ENCODE measurements at places on chromosomes 7 and 10.

- no peak for DNase-seq
Observed at GRCh38 chr10:77179015-77179695, 458.5 kb downstream of the KCNMA1 start.

DNA sequence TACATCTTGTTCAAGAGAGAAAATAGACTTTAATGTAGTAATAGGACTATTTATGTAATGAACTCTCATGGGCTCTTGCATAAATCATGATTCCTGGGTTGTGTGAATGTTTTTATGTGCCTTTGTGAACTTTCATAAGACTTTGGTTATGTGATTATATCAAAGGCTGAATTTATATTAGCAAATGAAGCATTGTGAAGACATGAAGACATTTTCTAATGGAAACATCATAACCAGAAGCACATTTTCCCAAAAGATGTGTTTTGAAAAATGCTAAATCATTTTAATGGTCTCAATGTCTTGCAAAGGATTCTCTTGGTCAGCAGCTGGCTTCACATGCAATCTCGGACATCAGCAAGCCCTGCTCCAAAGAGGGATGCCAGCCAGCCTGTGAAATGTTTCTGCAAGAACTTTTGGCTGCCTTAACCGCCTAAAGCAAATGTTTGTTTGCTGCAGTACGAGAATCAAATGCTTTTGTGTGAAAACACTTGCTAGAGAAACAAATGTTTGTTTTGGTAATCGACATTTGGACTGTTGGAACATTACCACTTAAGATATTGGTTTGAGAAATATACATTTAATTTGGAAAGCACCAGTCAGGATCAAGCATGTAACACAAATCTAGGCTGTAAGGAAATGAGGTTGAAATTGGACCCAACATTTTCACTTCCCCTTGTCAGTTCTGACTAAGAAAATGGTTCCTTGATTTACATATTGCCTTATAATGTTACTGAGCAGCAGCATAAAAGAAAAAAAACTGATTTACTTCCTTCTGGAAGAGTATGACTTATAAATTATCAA is 102.1 kb downstream of the RTKN2 start:
- no peak for DNase-seq

GRCh38 chr7:4244041-4244440 is 438.1 kb upstream of the FOXK1 start:
- DNase-seq = no peak

- DNase-seq = no peak
Observed at GRCh38 chr7:157037635-157038034, 27.2 kb upstream of the MNX1 start.

GRCh38 chr10:5206799-5207198 is 10.2 kb downstream of the AKR1C4 start:
- DNase-seq = no peak

- DNase-seq = no peak
Observed at GRCh38 chr10:97001183-97001991, 169.3 kb downstream of the LCOR start.

- no peak for DNase-seq
Observed at GRCh38 chr7:137703291-137704010, 143.3 kb downstream of the DGKI start.

- no peak for DNase-seq
Observed at GRCh38 chr7:75571209-75571608, 79.1 kb downstream of the SPDYE5 start.

DNA sequence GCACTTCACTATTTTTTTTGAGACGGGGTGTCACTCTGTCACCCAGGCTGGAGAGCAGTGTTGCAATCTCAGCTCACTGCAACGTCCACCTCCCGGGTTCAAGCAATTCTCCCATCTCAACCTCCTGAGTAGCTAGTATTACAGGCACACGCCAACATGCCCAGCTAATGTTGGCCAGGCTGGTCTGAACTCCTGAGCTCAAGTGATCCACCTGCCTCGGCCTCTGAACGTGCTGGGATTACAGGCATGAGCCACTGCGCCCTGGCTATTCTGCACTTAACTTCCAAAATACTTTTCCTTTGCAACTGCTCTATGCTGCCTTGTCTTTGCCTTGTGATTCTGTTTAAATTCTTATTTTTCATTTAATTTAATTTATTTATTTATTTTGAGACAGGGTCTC is 67.0 kb upstream of the ZNF479 start:
- DNase-seq = no peak

- no peak for DNase-seq
Observed at GRCh38 chr10:4046030-4046429, 261.0 kb upstream of the KLF6 start.

- DNase-seq = no peak
Observed at GRCh38 chr7:66640802-66641525, 12.3 kb downstream of the KCTD7 start.

DNA sequence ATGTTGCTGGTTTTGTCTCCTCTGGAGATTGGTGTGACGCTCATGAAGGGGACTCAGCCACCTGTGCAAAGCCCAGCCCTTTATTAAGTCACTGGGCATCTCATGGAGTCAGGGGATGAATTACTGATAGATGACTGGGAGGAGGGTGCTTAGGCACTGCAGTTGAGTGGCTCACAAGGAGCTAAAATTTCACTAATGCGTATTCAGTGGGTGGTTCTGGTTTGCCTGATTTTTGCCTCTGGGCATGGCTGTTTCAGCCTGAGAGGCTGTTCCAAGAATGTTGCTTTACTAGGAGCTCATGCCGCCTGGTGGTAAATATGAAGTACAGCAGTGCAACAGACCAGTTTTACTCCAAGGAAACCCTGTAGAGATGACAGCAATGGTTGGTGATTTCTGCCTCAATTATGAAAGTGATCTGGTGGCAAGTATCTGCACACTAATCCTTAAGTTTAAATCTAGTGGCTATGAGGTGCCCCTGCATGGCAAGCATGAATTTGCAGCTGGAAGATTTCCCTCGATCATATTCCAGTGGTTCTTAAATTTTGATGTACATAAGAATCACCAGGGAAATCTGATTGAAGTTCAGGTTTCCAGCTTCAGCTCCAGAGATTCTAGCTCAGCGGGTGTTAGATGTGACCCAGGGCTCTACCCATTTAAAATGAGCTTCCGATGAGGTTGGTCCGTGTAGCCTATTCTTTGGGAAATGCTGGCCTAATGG is 19.9 kb downstream of the ACTA2 start:
- no peak for DNase-seq

GRCh38 chr7:114788706-114789105 is 133.2 kb upstream of the MDFIC start:
- DNase-seq = no peak

GRCh38 chr7:97145068-97145467 is 27.6 kb downstream of the SDHAF3 start:
- DNase-seq = peak; percentile 25

DNA sequence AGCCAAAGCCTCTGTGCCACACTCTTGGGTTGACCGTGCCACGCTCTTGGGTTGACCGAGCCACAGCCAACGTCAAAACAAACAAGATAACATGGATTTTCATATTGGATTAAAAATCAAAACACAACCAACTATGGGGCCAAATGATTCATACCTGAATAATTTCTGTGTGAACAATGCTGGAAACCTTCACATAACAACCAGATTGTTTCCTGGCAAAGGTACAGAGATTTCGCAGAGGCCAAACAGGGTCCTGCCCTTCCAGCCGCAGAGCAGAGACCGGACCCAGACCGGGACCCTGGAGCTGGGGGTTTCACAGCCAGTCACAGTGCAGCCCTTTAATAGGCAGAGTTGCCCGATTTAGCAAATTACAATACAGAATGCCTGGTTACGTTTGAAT is 40.5 kb downstream of the ITIH5 start:
- no peak for DNase-seq

- no peak for DNase-seq
Observed at GRCh38 chr7:18495412-18496340, at the start of gene HDAC9. Gene HDAC9, plus strand, starts transcription at chr7:18495749. Its CDS starts 554 bp downstream, at chr7:18496303.

GRCh38 chr7:67625257-67625737 is 628.7 kb downstream of the TYW1 start:
- peak; percentile 41 for DNase-seq

DNA sequence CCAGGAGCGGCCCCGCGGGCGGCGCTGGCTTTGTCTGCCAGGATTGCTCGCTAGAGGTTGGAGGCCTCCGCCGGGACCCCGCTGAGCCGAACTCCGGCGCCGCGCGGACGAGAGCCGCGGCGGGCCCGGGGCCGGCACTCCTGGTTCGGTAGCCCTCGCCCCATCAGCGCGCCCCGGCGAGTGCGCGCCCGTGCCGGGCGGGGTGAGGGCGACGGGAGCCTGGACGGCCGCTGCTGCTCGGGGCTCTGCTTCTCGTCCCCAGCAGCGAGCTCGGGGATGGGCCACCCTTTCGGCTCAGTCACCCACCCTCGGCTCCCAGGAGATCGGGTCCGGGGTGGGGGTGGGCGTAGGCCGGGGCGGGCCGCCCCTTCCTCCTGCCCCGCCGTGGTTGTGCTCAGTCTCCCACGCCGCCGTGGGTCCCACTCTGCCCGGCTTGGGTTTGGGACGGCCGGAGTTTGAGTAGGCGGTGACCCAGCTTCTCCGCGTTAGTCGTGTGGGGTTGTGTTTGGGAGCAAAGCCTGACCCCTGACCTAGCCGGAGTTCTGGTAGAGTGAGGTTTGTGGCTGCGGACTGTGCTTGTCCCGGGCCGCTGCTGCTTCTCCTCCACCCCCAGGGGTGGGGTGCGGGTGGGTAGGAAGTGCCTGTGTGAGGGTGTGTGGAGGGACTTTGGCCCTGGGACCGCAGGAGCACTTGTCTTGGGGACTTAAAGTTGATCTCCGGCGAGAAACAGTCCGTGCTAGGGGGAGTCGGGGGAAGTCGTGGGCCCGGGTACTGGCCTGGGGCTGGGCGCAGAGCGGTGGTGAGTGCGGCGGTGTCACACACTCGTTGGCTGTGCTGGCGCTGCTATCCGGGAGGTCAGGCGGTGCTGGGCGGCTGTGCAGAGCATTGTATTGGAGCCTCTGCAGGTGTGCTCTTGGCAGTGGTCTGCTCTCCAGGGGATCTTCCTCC is 677 bp downstream of the TSPAN14 start:
- no peak for DNase-seq

- DNase-seq = no peak
Observed at GRCh38 chr7:71171476-71171875, 39.5 kb downstream of the GALNT17 start.

GRCh38 chr10:12788277-12788676 is 213.2 kb downstream of the CCDC3 start:
- DNase-seq = no peak

GRCh38 chr7:146492017-146492416 is 375.4 kb downstream of the CNTNAP2 start:
- no peak for DNase-seq

DNA sequence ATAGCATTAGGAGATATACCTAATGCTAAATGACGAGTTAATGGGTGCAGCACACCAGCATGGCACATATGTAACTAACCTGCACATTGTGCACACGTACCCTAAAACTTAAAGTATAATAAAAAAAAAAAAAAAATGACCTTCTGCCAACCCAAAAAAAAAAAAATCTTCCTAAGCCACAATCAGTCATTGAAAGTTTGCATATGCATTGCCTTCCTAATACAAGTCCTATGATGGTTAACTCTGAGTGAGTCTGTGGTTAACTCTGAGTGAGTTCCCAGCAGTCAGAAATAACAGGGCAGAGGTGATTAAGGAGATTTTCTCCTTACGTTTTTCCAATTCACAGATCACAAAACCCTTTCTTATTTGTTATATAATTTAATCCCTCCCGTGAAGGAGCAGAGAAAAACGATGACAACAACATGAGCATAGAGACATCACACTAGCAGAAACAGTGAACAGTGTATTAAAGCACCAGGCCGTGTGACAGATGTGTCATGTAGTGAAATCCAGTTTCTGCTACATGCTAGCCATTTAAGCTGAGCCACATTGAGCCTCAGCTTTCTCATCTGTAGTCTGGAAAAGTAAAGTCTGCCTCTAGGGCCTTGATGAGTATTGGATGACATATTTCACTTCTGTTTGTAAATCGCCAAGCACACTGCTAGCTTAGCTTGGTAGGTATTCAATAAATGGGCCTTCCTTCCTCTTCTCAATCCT is 7.4 kb upstream of the RNF148 start:
- no peak for DNase-seq

DNA sequence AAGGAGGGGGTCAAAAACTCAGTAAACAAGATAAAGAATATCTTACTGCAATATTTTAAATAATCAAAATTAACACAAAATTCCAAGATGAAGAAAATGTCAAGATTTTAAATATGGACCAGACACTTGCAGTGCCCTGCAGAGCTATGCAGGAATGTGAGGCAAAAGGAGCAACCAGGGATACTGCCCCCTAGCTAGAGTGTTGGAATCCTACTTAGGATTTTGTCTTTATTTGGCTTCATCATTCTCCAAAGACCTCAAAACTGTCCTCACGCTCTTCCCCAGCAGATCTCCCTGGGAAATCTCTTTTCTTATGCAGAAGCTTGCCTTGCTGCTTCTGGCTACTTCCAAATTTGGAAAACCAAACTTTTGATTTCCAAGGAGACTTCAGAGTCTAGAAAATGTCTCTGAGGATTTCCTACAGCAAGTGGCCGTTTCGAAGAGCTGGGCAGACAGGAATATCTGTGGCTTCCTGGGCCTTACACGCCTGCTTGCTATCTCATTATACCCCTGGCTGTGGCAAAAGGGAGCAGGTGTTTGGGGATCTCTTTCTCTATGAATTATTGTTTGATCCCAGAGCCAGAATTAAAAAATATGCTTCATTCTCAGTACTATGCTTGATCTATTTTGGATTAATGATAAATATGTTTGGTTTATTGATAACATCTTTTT is 232.2 kb upstream of the BMPER start:
- DNase-seq = no peak
